ENCODE measurements at places on chromosomes 7 and 10. TPM values are rescaled to one million over a fixed set of nuclear protein-coding genes. Genes with fewer than 3 reads are reported as not detected.

DNAH11 gene
- not detected for total RNA-seq

CHAT gene
- not detected for total RNA-seq

RAPGEF5 gene
- 0.17 TPM for total RNA-seq

- DNase-seq, result no peak
Observed at GRCh38 chr7:38198366-38198765, 20.3 kb downstream of the STARD3NL start.

DNA sequence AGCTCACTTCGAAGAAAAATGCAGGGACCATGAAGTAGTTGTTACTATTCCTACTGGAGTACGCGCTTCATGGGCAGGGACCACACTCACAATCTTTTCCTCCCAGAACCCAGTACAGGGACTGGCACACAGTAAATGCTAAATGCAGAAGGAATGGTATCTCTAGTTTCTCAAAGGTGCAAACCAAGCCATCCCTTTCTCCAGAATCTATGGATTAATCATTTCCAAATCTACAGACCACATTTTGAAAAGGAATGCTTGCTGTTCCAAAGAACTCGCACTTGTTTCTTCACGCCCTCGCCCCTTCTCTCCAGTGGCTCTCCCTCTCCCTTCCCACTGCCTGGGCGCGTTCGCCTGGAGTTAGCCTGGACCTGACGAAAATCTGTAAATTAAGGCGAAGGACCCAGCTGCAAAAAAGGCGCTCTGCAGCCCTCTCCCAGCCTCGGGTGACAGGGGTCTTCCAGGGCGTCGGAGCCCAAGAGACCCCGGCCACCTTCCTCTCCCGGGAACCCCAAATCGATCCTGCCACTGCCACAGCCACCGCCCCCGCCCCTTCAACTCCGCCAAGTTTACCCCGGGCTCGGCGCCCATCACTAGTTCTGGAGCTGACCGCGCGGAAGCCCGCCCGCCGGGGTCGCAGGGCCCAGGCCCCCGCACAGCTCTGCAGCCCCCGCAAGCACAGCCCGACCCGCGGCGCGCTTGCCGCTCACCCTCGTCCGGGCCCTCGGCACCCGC lies 527 bp downstream of the PDIA4 start:
- no peak for DNase-seq

DNA sequence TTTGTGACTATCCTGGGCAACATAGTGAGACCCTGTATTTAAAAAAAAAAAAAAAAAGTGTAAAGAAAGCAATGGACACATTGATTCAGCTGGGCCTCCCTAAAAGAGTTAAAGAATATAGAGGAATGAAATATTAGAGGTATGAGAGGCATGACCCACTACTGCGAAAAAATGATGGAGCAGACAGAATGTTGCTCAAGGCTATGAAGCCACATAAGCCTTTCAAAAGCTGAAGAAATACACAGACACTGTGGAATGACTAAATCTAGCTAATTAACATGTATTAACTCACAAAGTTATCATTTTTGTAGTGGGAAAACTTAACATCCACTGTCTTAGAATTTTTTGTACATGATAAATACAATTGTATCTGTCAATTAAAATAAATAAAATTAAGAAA lies 107.3 kb downstream of the HGF start:
- DNase-seq, result no peak

DNA sequence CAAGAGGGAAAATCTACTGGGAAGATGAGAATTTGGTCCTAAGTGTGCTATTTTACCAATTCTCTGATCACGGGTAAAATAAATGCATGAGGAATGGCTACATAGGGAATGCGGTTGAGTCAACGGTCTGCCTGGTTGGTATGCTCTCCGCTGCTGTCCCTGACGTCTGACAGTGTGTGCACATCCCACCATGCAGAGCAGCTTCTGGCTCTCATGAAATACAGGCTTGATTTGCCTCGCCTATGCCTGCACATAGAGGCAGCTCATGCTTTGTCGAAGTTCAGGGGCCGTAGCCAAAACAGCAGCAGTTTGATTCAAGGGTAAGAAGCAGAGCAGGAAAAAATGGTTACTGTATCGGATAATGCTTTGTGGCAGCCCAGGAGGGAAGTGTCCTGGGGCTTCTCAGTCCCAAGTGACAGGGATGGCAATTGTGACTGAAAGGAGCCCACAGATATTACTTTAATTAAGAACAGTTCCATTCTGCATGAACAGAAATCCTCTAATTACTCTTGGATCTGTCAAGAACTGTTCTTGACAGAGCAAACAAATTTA lies 268.4 kb upstream of the SLC26A5 start:
- no peak for DNase-seq

DNA sequence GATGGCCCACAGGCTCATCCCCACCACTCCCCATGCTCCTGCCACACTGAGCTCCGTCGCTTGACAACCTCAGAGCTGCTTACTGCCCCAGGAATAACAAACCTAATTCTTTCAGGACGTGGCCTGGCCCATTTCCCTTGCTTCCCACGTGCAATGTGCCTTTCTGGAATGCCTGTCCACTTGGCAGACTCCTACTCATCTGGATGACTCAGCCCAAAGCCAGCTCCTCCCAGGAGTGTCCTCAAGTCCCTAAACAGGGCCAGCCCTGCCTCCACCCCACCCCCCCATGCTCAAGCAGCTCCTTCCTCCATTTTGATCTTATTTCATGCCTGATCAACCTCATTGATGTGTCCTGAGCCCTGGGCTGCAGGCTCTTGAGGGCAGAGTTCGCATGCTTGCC lies 164.9 kb upstream of the RNF32 start:
- DNase-seq, result no peak

DNA sequence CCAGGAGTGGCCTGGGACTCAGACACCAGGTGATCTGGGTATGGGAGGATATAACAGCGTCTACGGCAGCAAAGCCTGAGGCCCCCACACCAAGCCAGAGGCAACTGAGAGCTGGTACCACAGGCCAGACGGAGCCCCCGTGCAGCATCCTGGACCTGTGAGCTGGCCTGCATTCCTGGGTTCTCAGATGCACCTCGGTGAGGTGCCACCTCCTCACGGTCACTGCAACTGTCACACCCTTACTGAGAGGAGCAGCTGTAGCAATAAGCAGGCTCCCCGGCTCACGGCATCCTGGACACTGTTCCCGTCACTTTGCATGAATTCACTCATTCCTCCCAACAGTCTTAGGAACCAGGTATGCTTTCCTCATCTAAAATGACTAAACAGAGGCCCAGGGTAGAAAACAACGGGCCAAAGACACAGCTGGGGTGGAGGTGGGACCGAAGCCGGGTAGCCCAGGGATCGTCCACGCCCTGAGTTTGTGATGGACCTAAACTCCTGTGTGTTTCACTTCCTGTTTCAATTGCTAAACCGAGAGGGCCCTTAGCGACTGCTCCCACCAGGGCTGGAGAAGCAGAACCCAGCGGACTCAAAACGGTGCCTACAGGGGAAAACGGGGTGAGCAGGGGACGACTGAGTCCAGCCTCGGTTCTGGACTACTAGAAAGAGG lies 98.7 kb downstream of the CTBP2 start:
- no peak for DNase-seq

TFEC gene
- total RNA-seq, result not detected

- DNase-seq, result no peak
Observed at GRCh38 chr7:157543276-157543675, 206.5 kb downstream of the DNAJB6 start.

DNA sequence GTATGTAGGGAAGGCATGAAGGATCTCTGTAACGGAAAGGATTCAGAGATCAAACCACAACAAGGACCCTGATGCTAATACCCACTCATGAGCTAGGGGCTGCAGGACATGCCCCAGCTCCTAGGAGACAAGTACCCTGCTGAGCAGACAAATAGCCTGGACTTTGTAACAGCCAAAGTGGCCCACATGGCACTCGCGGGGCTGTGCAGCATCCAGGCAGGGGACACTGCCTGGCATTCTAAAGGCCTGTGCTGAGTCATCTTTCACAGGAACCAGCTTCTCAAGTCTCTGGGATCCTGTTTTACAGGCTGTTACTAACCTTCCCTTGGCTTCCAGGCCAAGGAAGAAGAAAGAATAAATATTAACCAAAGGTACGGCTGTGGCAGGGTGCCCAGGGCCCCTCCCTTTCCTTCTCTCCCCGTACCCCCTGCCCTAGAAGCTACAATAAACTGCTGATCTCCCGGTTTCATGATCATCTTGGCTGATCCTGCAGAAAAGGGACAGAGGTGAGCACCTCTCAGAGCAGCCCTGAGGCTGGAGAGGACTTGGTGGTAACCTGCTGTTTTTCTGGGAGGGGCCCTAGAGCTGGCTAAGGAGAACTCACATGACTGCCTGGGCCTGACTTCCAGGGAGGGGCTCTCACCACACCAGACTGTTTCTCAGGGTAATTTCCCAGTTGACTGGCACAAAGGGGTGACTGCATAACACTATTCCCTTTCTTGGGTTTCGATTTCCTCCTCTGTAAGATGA lies 4.2 kb upstream of the RPEL1 start:
- no peak for DNase-seq

MTPN gene
- 94.0 TPM for total RNA-seq

- DNase-seq, result peak; percentile 83
Observed at GRCh38 chr10:102644646-102645387, 538 bp downstream of the TRIM8 start.

- DNase-seq, result no peak
Observed at GRCh38 chr7:45599851-45600706, 25.9 kb downstream of the ADCY1 start.

LRRTM3 gene
- not detected for total RNA-seq

- no peak for DNase-seq
Observed at GRCh38 chr7:144018065-144018464, 17.9 kb downstream of the OR6B1 start.

- DNase-seq, result no peak
Observed at GRCh38 chr10:71969929-71970328, 5.7 kb downstream of the CHST3 start.

FAM25C gene
- total RNA-seq, result not detected

GRCh38 chr10:122774231-122774630 lies 71.4 kb downstream of the CUZD1 start:
- DNase-seq, result no peak

All from CD4-positive, alpha-beta T cell (primary cell).